Osteocyte (in vitro differentiated cells): ENCODE measurements at places on chromosomes 5 and 9.

DNA sequence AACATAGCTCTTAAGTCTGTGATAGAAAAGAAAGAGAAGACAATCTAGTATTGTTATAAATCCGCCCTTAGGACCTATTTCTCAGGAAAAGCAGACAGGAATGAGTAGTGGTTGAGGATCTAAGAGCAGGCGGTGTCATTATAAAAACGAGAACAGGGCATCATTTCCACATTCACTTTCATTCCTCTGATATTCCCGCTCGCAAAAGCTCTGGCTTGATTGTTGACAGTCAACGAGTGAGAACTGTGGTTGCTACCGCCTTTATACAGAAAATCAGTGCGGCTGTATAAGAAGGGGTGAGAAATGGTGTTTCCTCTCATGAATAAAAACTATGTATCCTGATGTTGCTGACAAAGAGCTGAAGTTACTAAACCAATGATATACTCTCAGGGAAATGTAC lies 1409.6 kb upstream of the WWC1 start:
- DNase-seq = no peak

GRCh38 chr5:103232393-103232999 lies 26.1 kb upstream of the MACIR start:
- no peak for DNase-seq

- no peak for DNase-seq
Observed at GRCh38 chr5:56172241-56172640, 60.9 kb downstream of the ANKRD55 start.

DNA sequence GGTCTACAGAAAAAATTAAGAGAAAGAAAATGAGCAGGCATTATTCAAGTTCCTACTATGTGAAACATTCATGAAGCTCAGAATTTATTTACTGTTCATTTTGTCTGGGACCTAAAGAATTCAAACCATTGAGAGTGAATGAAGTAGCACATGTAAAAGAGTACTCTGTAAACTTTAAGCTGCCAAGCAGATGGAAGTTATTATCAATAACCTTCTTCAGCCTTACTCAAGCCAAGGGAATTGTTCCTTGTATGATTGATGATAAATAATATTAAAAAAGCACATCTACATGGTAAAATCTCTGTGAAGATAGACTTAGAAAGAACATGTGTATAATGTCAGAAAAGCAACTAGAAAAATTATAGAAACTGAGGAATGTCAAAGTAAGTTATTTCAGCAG lies 17.8 kb upstream of the GLIS3 start:
- no peak for DNase-seq

- no peak for DNase-seq
Observed at GRCh38 chr5:138077064-138077696, 6.7 kb upstream of the WNT8A start.

GRCh38 chr5:153891394-153891793 lies 147.3 kb downstream of the FAM114A2 start:
- no peak for DNase-seq

DNA sequence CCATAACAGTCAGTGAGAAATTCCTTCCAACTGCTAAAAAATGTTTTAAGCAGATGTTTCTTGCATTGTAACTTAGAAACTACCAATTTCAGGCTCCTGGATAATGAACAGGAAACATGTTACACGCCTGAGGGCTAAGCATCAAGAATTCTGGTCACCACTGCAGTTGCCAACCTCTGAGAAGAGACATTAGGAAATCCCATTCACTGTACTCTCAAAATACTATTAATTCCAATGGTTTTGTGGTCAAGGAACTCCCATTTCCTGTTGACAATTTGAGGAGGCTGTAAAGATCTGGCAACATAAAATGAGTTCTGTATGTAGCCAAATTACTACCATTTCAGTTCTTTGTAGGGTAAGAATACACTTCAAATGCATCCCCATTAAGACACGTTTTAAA lies 456.0 kb upstream of the MEF2C start:
- DNase-seq = no peak

DNA sequence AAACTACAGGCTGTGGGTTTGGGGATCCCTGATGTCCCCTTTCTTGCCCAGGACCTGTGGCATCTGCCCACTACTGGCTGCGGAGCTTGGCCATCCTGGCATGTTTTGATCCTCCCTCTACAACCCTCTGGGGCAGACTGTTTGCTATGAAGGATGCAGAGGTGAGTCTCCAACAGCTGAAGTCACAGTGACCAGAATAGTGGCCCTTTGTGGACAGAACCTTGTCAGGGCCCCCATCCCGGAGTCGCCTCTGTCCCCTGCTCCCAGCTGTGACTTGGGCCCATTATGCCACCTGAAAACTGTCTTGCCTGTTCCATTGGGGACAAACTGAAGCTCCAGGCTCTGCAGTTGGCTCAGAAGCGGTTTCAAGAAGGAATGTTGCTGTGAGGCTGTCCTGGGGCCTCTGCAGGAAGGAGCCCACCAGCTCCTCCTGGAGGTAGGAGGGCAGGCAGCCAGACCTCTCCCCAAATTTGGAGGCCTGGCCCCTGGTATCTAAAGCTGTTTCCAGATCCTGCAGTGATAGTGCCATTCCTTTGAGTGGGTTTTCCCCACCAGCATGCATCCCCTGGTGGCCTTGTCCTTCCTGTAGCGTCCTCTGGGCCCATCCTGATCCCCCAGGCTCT lies 93.3 kb downstream of the BARX1 start:
- no peak for DNase-seq

DNA sequence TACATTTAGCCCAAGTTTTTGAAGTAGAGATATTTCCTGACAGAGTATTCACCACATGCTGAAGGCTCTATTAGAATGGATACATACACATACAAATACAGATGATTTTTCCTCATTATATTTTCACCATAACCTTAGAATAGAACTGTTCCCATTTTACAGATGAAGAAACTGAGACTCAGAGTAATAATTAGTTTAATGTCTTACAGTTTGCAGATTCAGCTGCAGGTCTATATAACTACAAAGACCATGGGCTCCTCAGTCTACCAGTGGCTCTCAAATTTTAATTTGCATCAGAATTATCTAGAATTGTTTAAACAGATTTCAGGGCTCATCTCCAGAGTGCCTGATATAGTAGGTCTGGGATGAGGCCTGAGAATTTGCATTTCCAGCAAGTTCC lies 64.4 kb downstream of the GRAMD2B start:
- DNase-seq = no peak

- no peak for DNase-seq
Observed at GRCh38 chr9:116316246-116316645, 162.7 kb downstream of the PAPPA start.

DNA sequence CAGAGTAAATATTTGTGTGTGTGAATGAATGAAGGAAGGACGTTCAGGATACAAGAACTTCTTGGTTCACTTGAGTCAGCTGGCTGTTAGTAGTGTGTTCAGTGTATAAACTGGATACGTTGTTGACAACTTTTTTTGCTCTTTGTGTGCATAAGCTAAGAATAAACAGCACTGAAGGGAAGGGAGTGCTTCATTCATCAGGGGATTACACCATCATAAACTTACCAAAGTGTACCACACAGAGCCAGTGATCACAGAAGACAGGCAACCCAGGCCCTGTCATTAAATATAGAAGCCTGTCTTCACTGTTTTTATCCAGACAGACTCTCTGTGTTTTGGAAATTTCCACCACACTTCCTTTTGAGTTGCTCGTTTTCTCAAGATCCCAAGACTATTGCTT lies 55.5 kb upstream of the MEF2C start:
- no peak for DNase-seq

DNA sequence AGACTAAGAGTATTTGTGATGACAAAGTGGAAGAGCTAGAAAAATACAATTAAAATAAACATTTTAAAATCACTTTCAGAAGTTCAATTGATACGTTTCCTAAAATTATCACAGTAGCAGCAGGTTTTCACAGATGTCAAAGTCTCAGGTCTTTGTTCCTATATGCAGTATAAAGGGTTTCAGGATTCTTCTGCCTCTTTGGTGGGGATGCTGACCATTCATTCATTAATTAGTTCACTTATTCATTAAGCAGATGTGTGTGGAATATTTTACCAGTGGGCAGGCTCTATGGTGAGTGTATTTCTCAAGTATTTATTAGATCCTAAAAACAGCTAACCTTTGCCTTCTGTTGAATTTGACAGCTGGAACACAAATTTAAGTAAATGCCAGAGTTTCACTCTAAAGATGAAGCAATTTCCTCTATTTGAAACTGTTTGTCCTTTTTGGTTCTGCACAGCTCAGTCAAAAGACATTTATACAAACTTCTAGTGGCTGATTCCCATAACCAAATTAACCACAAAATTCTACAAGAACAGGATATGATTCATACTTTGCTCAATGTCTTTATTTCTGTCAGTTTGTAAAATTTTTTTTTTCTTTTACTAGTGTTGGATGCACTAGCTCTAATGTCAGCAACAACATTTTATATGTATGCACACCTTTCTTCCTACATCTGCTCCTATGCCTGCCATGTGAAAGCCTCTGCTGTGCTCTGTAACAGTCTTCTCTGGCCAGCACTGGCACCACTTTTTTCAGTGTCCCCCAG lies 75.9 kb upstream of the PRR16 start:
- DNase-seq = no peak

GRCh38 chr5:41482715-41483114 lies 27.7 kb downstream of the PLCXD3 start:
- DNase-seq = no peak

- DNase-seq = peak; percentile 66
Observed at GRCh38 chr9:127058011-127058644, 64.3 kb downstream of the ANGPTL2 start.

DNA sequence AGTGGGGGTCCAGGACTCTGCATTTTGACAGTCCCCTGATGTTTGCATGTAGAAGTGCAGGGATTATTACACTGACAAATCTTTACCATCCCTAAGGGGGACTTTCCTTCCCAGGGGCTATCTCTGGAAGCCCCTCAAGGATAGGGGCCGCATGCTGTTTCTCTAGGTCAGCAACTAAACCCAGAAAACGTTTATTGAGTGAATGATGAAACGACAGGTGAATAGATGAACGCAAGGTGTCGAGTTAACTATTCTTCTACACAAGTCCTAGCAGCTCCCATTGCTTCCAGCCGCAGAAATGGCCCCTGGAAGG lies 281 bp upstream of the HSD17B4 start:
- no peak for DNase-seq

DNA sequence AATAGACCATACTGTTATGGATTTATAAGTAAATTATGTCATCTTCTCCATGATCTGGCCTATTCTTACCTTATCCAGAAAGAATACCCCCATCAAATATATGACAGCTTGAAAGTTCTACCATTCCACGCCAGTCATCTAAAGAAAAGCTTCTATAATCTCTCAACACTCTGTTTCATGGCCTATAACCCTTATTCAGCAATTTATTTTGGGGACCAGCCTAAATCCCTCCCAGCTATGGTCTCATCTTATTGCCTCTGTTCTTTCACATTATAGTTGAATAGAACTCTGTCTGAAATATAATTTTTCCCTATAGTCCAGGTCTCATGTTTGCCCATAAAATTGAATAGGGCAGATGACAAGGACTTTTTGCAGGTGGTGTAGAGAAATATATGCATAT lies 2387.6 kb upstream of the WWC1 start:
- no peak for DNase-seq

DNA sequence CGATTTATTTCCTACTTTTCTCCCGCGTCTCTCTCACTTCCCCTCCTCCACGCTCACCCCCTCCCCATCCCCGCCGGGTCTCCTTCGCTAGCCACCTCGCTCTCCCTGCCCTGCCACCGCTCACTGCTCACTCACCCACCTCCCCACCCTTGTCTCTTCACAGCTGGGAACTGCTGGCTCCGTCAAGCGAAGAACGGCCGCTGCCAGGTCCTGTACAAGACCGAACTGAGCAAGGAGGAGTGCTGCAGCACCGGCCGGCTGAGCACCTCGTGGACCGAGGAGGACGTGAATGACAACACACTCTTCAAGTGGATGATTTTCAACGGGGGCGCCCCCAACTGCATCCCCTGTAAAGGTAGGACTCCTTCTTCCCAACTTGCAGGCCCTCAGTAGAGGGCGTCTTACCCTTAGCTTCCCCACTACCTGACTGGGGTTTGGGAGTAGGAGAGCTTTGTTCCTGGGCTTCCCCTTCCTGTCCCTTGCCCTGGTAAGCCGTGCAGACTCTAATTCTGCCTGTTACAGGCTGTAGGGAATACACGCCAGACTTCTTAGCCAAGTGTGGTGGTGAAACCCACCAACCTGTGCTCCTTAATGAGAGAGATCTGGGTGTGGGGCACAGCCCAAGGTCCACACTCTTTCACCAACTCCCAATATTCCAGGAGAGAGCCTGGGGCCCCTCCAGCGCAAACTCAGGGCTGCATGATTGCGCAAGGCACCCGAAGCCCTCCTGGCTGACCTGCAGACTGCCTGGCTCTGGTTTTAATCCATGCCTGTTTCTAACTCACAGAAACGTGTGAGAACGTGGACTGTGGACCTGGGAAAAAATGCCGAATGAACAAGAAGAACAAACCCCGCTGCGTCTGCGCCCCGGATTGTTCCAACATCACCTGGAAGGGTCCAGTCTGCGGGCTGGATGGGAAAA lies 2.5 kb downstream of the FST start:
- no peak for DNase-seq

- DNase-seq = no peak
Observed at GRCh38 chr5:132100672-132101261, 27.2 kb downstream of the CSF2 start.

GRCh38 chr5:77937015-77937908 lies 161.1 kb upstream of the TBCA start:
- no peak for DNase-seq

GRCh38 chr5:119022017-119022745 lies 33.8 kb upstream of the DTWD2 start:
- DNase-seq = no peak

- DNase-seq = no peak
Observed at GRCh38 chr9:77793849-77794248, 145.7 kb upstream of the GNA14 start.

- no peak for DNase-seq
Observed at GRCh38 chr9:72257814-72258213, 107.2 kb downstream of the ZFAND5 start.

DNA sequence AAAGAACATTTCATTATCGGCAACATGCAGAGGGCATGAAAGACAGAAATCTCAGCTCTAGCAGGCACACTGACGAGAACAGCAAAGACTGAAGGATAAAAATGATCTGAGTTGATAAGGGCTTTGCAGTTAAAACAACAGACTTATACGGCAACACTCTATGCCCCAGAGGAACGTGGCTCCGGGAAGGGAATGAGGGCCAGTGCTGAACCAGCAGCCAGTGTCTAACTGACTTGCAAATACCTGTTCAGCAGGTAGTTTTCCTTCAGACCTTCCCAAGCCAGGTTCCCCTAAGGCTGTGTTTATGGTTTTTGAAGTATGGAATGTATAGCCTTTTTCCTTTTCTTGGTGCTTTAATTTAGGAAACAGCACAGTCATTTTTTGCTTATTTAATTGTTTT lies 121.3 kb upstream of the CDH18 start:
- no peak for DNase-seq
